ENCODE measurements at places on chromosomes 5 and 9.

DNA sequence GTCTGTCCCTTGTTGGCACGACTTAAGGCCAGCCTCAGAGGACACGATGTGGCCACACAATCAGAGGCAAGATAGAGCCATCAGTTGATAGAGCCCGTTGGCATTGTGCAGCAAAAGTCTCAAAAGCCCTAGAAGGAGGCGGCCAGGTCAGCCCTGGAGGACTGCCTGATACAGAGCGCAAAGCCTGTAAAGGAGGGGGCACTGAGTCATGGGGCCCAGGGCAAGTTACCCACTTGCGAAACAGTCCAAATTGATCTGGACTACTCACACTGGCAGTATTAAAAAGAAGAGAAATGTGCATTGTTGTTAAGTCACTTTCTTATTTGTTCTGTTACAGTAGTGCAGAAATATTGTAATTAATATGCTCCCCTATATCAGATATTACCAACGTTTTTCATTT, 51.5 kb downstream of the KLF9 start:
- DNase-seq: no peak

- DNase-seq: no peak
Observed at GRCh38 chr9:30677221-30677620, 1707.2 kb upstream of the ACO1 start.

DNA sequence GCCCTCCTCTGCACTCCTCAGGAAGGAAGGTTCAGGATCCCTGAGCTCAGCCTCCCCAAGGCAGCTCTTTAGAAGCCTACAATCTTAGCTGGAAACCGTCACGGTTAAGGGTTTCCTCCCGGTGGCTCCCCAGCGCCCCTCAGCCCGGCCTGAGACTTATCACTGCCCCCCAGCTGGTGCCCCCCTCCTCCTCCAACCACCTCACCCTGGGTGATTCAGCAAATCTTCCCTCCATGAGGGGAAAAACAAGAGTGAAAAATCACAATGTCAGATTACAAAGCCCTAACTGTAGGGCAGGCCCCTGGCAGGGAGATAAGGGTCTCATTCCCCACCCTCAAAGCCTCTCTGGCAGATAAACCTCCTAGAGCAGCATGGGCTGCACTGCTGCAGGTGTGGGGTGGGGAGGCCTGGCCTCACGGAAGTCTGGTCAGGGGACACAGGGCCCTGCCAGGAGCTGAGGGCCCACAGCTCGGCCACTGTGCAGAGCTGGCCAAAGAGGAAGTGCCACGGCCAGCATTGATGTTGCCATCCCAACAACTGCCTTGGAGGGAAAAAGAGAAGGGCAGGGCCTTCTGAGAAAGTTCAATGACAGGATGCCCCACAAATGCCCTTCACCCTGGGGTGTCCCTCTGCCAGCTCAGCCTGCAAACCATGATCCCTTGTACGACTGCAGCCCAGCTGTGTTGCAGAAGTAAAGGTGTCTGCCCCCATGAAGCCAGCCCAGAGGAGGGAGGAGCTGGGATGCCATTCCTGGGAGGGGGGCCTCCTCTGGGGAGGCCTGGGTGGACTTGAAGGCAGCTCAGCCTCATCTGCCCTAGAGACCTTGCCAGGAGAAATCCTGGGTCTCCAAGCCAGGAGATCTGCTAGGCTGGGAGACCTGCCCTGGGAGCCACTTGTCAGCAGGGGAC, 25.9 kb downstream of the GFI1B start:
- DNase-seq: no peak

DNA sequence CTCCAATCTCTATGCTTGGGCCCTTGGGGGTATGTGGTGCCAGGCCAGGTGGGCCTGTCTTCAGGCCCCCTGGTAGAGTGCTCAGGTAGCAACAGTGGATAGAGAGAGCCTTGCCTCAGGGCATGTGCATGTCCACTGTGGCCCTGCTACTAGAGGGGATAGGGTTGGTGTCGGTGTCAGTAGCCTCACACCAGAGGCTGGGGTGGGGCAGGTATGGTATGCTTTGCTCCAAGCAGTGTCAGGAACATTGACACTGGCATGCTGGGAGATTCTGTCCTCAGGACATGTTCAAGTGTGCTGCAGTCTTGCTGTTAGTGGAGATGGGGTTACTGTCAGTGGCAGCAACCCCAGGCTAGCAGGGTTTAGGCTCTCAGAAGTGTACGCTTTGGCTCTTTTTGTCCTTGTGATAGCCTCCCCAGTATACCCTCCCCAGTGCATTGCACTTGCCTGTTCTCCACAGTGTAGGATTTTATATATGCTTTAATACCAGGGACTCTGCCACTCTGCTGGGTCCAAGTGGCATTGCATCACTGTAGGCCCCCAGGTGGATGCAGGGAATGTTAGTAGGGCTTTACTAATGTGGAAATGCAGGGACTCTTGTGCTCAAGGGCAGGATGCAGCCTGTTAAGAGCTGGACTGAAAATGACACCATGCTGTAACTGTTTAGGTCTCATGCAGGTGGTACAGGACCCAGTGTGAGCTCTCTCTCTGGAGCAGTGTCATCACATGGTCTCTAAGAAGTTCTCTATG, 21.6 kb downstream of the RIC1 start:
- no peak for DNase-seq

GRCh38 chr9:108290839-108291585, 564.8 kb downstream of the ACTL7B start:
- no peak for DNase-seq

DNA sequence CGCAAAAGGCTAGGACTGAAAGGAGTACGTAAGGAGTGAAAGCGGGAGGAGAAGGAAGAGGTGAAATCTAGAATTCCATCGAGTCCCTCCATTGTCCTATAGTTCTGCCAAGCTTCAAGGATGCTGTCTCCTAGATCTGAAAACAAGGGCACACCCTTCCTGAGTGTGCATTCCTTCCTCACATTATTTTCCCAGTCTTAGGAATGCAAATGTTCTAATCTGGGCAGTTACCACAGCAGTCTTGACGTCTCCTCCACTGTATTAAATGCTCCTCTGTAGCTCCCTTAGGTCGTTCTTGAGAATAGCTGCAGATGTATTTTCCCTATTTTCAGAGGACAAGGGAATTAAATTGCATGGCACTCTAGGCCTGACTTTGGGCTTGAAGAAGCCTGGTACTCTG, 127.6 kb downstream of the SLIT3 start:
- no peak for DNase-seq

GRCh38 chr9:19642256-19642655, 146.6 kb downstream of the SLC24A2 start:
- DNase-seq: no peak

DNA sequence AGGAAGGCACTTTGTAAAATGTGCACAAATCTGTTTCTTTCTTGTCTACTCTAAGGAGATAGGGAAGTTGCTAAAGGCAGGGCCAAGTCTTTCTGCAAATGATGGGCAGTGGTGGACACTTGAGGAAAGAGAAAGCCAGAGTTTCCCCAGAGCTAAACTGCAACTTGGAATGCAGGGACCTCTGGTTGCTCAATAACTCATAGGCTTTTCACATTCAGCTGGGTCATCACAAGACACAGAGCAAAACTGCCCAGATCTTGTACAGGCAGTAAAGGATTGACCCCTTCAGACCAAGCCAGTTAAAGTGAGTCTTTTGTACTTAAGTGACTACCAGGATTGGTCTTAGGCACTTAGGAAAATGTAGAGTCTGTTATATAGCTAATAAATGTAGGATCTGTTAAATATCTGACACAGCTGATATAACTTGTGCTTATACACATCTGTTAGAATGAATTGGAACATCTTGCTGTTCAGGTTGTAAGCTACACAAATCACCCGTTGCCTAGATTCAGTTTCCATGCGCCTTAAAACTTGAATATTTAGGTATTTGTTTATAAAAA, 13.5 kb upstream of the AGXT2 start:
- no peak for DNase-seq

DNA sequence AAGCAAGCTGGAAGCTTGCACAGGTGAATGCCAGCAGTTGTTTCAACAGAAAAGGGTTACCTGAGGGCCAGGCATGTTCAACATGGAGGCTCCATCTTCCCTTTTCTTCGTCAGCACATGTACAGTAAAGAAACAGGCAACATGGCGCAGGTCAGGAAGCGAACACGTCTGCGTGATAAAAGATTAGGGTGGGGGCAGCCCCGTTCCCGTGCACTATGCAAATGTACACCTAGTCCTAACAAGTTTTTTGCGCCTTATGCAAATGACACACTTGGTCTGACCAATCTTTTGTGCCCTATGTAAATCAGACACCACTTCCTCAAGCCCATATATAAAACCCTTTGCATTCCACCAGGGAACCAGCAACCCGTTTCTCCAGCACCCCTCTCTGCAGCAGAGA, 452.1 kb upstream of the PTPRD start:
- no peak for DNase-seq

GRCh38 chr9:130794923-130795495, 40.0 kb upstream of the ABL1 start:
- DNase-seq: no peak

DNA sequence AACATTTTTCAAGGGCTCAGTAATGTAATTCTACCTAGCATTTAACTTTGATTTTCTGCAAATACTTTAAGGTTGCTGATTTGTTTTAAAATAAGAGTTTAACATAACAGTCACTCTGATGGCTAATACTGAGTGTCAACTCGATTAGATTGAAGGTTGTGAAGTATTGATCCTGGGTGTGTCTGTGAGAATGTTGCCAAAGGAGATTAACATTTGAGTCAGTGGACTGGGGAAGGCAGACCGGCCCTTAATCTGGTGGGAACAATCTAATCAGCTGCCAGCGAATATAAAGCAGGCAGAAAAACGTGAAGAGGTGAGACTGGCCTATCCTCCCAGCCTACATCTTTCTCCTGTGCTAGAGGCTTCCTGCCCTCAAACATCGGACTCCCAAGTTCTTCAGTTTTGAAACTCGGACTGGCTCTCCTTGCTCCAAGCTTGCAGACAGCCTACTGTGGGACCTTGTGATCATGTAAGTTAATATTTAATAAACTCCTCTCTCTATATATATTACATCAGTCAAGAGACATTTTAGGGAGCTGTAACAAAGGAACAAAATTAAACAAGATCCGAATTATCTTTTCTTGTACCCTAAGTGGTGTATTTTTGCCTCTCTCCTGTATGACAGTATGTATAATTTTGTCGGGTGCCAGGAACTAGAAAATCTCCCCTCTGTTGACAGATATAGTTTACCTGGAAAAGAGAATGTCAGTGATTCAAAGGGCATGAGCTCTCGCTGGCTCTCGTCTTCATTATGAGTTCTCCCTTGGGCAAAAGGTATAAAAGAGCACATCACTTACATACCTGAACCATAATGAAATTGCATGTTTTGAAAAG, 576.1 kb downstream of the LRRC70 start:
- no peak for DNase-seq

DNA sequence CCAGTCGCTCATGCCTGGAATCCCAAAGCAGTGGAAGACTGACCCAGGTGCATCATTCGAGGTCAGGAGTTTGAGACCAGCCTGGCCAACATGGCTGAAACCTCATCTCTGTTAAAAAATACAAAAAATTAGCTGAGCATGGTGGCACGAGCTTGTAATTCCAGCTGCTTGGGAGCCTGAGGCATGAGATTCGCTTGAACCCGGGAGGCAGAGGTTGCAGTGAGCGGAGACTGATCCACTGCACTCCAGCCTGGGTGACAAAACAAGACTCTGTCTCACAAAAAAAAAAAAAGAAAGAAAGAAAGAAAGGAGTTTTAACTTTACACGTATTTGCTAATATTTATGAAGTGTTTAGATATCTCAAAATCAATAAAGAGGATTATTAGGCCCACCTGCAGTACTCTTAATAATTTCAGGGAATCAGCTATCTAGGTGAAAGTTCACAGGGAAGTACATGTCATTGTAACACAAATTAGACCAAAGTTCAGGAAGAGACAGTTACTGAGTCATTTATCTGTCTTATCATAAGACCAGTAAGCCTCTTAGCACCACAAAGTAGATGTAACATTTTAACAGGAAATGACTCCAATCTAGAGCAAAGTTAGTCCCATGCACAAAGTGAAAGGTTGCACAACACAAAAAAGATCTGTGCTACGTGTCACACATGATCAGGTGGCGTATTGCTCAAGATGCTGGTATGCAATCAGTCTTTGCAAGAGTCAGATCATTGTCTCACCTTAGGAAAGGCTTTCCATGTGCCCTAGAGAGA, 34.1 kb upstream of the PLIN2 start:
- DNase-seq: peak; percentile 18

- DNase-seq: no peak
Observed at GRCh38 chr5:132281856-132282614, 12.2 kb upstream of the SLC22A4 start.

- DNase-seq: no peak
Observed at GRCh38 chr5:96640696-96641095, 21.5 kb upstream of the CAST start.

- no peak for DNase-seq
Observed at GRCh38 chr9:129981180-129981907, 61.6 kb downstream of the FNBP1 start.

DNA sequence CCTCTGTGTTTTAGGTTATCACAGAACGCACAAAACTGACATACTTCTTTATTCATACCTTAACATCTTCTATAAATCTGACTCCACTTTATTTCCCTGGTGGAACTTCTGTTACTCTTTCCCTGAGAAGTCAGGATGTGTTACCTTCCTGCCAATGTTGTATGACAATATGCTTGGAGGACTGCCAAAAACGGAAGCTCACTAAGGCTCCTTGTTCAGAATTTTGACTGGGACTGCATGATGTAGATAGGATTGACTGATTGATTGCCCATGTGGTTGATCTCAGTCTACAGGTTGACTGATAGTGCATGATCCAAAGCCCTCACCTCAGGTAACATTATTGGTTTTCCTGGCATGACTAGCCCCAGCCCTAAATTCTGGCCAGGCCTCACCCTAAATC, 319.4 kb downstream of the TLR4 start:
- no peak for DNase-seq

DNA sequence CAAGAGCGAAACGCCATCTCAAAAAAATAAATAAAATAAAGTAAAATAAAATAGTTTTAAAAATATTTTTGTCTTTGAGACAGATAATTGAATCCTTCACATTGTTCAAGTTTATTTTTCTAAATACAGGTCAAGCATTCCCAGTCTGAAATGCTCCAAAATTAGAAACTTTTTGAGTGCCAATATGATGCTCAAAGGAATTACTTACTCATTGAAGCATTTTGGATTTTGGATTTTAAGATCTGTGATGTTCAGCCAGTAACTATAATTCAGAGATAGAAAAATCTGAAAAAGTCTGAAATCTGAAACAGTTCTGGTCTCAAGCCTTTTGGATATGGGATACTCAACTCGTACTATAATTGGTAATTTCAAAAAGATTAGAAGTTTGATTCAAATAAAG, 39.8 kb downstream of the RBM27 start:
- DNase-seq: no peak

DNA sequence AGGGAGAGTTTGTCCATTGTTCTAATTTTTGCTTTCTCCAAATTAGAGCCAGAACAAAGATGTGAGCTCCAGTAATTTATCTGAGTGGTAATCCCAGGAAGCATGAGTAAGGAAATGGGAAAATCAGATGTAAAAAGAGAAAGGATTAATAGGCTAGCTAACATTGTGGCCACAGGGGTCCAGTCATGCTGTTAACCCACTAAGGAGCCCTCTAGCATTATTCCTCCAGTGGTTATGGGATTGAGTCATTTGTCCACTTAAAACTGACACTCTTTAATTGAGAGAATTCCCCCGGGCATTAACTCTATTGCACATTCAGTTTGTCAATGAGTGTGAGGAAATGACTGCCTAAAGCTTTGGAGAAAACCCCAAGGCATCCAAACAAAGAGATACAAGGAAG, 700.3 kb upstream of the TYRP1 start:
- no peak for DNase-seq

All from stimulated activated CD8-positive, alpha-beta memory T cell treated with anti-CD3 and anti-CD28 coated beads, Interleukin-12 subunit alpha, Interleukin-12 subunit beta, amount 100 ng/mL, for 4 hours (primary cell).